NCI-H1092 treated with DMSO at 0.1 percent for 48 hours (cell line): ENCODE measurements at places on chromosomes 11 and 22.

DNA sequence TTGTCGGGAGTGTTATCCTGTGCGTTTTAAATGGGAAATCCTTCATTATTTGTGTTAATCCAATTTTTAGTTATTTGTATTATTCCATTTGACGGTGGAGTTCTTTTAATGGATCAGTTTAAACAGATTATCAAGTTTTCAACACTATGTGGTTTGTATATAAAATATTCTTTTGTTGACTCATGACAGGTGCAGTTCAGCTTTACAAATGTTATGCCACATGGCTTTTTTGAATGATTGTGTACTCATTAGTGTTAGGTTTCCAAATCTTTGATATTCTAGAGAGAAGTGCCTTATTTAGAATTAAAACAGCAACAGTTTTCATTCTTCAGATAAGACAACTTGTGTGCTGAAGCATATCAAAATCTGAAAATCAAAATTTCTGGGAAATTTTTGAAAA, 2.4 kb downstream of the JAM3 start:
- peak; percentile 85 for DNase-seq

GRCh38 chr22:42985531-42985905, 29.4 kb downstream of the PACSIN2 start:
- no peak for DNase-seq

GRCh38 chr11:36412781-36413383, 97.2 kb downstream of the TRAF6 start:
- DNase-seq = no peak

DNA sequence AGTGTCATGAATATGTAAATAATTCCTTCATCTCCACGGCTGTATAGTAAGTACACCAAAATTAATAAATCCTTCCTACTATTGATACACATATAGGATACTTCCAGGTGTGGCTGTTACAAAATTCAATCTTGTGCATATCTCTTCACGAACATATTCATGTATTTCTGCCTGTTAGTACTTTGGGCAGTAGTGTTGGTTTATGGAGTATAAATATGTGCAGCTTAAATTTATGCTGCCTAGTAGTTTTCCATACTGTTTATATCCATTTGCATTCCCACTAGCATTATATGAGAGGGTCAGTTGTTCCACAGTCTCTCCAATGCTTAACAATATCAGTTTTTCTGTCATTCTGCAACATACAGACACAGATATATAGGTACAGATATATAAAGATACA, 3.9 kb upstream of the OR5M8 start:
- DNase-seq = no peak

GRCh38 chr11:1772270-1773130, 8.8 kb upstream of the CTSD start:
- DNase-seq = no peak

DNA sequence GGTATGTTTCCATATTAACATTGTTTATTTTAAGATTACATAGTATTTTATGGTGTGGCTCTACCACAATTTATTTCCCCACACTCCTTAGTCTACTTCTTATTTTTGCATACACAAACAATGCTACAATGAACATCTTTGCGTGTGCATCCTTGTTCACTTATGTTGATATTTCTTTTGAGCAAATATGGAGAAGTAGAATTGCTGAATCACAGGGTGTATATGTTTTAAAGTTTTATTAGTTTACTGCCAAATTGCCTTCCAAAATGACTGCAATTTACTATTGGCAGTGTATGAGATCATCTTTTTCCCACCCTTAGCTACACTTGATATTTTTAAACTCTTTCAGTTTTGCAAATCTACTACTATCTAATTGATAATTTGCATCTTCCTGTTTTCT, 38.7 kb upstream of the FAR1 start:
- no peak for DNase-seq

DNA sequence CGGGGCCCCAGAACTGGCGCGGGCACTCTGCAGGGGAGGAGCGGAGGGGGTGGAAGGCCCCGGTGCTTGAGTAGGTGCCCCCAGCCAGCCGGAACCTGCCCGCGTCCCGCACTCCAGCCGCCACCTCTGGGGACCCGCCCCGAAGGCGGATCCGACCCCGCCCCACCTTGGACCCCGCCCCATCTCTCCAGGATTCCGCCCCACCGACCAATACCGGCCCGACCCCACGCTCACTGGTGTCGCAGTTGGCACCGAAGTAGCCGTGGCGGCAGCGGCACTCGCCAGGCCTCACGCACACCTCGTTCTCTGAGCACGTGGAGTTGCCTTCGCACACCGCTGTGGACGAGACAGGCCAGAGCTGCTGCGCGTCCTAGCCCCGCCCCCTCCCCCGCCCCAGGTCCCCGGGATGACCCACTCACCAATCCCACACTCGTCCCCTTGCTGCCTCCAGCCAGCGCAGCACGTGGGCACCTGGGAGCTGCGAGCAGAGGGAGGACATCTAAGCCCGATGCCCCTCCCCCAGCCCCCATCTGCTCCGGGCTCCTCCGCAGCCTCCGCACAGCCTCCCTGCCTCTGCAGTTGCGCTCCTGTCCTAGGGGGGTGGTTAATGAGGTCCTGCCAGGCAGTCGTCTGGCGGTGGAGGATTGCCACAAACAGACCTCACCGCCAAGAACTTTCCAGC, 6.0 kb downstream of the SCARF2 start:
- DNase-seq = no peak

- DNase-seq = no peak
Measured at GRCh38 chr11:30458541-30458940, 127.6 kb downstream of the MPPED2 start.
